ENCODE measurements at places on chromosomes 2 and 18.

GRCh38 chr2:134120733-134121630 lies 132.9 kb upstream of the MGAT5 start:
- DNase-seq, result peak; percentile 32

GRCh38 chr2:72326759-72327158 lies 179.1 kb upstream of the CYP26B1 start:
- DNase-seq, result no peak

GRCh38 chr2:224561234-224562005 lies 23.7 kb downstream of the CUL3 start:
- no peak for DNase-seq

DNA sequence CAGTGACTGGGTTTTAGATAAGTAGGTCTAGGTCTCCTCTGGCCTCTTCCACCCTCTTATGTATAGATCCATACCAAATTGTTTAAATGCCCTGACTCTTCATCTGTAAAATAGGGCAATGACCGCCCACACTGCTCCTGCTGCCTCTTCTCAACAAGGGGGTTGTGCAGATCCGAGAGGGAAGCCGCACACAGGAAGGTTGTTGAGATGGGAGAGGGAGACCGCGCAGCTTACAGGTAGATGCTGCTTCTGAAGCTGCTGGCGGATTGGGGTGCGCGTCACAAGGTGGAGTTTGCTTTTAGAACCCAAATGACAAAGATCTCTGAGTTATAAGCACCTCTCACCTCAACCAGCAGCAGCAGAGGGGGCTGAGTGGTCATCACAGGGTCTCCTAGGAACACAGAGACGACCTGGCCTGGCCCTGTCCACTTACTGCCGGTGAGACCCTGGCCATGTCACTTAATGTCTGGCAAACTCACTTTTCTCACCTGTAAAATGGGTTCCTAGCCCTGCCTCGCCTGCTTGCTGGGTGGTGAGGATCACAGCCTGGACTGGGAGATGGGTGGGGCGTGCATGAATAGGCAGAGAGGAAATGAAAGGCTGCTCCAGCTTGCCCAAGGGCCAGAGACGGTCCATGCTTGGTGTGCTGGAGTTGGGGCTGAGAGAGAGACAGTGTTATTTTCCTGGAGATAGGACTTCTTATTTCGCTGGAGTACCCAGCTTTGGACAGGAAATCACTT lies 251.3 kb downstream of the EIPR1 start:
- DNase-seq, result no peak

DNA sequence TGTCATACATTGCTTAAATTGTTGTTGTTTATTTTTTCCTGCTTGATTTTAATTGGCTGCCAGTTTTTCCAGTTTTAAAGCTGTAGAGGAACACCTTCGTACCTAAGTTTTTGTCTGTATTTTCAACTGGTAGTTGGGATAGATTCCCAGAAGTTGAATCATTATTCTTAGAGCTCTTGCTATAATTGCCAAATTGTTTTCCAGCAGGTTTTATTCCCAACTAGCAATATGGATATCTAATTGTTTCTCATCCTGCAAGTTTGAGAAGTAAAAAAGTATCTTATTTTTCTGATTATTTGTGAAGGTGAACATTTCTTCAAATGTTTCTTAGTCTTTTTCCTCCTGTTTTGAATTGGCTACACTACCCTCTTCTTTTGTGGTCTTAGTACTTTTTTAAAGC lies 6.7 kb downstream of the SMARCAL1 start:
- no peak for DNase-seq

- no peak for DNase-seq
Measured at GRCh38 chr2:18593496-18593895, 4.1 kb upstream of the NT5C1B start.

GRCh38 chr18:3329471-3329870 lies 67.5 kb downstream of the MYL12B start:
- DNase-seq, result no peak

DNA sequence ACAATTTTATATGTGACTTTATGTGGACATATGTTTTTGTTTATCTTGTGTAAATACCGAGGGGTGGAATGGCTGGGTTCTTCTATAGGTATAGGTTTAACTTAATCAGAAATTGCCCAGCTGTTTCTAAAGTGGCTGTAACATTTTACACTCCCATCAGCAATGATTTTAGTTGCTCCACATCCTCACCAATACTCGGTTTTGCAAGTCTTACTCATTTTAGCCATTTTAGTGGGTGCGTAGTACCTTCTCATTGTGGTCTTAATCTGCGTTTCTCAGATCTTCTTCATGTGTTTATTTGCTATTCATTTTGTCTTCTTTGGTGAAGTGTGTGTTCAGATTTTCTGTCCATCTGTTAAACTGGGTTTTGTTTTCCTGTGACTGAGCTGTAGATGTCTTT lies 95.4 kb upstream of the BCL2L11 start:
- no peak for DNase-seq

DNA sequence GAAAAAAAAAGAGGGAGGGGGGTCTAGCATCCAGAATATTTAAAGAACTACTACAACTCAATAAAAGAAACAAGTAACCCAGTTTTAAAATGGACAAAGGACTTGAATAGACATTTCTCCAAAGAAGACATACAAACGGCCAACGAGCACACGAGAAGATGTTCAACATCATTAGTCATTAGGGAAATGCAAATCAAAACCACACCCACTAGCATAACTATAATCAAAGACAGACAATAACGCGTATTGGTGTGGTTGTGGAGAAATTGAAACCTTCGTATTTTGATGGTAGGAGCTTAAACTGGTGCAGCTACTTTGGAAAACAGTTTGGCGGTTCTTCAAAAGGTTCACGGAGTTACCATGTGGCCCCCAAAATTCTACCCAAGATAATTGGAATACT lies 64.3 kb upstream of the CAB39 start:
- no peak for DNase-seq

- no peak for DNase-seq
Measured at GRCh38 chr2:19377717-19378116, 19.3 kb upstream of the OSR1 start.

GRCh38 chr2:204545861-204546735 lies 823 bp downstream of the PARD3B start:
- peak; percentile 64 for DNase-seq

DNA sequence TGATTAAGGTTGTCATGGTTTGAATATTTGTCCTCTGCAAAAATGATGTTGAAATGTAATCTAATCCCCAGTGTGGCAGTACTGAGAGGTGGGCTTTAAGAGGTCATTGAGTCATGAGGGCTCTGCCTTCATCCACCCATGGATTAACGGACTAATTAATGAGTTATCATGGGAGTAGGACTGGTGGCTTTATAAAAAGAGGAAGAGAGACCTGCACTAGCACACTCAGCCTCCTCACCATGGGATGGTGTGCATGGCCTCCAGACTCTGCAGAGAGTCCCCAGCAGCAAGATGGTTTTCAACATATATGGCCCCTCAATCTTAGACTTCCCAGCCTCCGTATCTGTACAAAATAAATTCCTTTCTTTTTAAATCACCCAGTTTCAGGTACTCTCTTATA lies 41.0 kb downstream of the DTNB start:
- DNase-seq, result no peak

DNA sequence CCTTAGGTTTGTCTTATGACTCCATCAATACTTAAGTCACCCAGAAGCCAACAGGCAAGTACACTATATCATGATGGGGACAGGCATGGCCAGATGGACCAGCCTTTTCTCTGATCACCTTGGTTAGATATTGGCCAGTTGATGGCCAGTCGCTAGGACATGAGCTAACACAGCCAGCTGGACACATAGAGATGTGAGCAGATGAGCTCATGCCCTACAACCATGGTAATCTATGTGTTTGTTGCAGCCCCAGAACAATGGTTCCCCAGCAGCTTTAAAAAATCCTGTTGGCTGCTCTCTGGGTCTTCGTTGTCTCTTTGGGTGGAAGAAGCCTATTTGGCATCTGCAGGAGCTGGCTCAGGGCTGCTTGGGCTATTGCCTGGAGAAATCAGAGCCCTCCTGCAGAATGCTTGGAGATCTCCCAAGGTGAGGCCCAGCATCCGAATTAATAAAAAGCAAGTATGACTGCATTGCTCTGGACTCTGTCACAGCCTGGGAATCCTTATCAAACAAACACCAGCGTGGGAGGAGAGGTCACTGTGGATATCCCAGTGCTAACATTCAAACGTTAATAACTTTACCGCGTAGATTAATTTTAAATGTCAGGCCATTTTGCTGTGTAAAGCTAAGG lies 62.3 kb upstream of the KLHL29 start:
- DNase-seq, result no peak

DNA sequence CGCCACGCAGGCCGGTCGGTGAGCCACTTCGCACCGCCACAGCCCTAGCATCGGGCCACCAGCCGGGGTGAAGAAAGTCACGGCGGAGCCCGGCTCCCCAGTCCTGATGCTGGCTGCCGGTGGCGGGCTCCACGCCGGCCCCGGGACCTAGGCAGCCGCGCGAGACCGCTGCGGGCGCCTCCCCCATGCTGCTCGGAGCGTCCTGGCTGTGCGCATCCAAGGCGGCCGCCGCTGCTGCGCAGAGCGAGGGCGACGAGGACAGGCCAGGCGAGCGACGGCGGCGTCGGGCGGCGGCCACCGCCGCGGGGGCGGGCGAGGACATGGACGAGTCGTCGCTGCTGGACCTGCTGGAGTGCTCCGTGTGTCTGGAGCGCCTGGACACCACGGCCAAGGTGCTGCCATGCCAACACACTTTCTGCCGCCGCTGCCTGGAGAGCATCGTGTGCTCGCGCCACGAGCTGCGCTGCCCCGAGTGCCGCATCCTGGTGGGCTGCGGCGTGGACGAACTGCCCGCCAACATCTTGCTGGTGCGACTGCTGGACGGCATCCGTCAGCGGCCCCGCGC lies 433 bp downstream of the SH3RF3 start:
- no peak for DNase-seq

- no peak for DNase-seq
Measured at GRCh38 chr2:41543726-41544125, 504.1 kb upstream of the PKDCC start.

GRCh38 chr2:32246911-32247310 lies 17.8 kb downstream of the NLRC4 start:
- peak; percentile 14 for DNase-seq

DNA sequence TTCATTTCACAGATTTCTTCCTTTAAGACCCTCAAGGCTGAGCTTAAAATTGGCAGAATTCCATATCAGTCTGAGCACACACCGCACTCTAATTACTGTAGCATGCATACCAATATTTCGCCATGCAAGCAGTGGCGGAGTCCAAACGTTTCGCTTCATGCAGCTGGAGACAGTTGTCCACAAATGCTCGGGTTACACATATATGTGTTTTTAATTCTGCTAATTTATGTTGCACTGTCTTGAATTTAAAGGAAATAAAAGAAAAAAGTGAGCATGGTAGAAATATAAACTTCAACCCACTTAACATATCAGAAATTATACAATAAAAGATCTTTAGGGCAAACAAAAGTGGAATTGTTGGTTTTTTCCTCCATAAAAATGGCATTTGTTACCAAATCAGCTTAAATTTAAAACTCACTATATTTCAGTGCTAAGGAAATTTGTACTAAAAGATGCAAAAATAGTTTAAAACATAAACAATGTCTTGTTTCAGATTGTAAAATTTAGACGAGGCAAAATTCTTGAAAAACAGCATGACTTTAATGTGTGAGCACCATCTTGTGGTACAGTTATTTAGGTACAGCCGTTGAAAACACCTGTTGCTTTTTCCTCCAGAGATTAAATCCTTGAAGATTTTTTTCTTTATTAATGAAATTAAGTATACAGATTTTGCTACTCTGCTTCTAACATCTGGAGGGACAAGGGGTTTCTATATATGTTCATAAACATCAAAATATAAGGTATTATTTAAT lies 24.1 kb upstream of the KANSL1L start:
- peak; percentile 44 for DNase-seq

DNA sequence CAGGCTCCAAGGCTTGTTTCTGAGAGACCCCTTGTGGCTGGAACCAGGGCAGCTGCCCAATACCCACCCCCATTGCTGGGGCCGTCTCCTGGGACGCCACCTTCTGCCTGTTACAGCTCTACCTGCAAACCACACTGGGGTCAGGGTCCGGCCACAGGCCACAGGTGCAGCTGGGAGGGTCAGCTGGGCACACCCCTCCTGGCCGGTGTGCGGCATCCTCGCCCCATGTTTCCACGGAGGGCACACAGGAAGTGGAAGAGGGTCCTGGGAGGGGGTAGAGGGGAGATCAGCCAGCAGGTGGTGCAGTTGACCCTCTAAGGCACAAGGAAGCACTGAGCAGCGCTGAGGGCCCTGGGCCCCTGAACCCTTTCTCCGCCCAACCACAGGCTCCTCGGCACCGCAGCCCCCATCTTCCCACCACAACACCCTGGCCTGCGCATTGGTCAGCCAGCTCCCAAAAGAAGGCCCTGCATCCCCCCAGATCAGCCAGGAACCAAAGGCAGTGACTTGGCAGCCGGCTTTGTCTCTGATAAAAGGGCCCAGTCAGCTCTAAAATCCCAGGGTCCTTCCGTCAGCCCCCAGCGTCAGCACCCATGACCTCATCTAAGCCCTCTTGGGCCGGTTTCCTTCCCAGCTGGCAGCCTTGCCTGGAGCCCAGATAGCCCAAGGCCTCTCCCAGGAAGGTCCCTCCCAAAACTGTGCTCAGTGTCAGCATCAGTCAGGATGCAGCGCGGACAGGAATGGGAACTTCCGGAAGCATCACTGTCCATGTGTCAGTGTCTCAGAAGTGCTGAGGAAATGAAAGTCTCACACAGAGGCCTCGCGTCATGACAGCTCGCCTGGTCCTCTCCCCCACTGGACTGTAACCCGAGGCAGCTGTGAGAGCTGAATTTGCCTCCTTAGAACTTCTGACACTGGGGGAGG lies 1.7 kb downstream of the ERFE start:
- no peak for DNase-seq

DNA sequence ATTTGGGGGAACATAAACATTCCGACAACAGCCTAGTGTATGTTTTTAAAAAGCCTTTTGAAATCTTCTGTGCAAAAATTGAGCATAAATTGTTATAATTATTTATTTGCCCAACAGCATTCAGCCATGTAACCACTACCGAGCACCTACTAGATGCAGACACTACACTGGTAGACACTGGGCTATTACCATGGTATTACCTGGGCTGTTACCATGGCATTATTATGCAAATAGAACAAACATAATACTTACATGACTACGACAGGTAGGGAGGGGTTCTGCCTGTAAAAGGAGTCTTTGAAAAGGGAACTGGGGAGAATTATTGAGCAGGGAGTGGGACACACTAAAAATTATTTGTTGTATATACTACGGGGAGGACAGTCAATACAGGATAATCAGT lies 116.4 kb downstream of the MREG start:
- DNase-seq, result peak; percentile 14

Measured in COR-L47 (cell line).